ENCODE measurements at places on chromosomes 2 and 18.

- DNase-seq, result no peak
These were observed 417.5 kb upstream of the MYT1L start for GRCh38 chr2:2748399-2749205.

DNA sequence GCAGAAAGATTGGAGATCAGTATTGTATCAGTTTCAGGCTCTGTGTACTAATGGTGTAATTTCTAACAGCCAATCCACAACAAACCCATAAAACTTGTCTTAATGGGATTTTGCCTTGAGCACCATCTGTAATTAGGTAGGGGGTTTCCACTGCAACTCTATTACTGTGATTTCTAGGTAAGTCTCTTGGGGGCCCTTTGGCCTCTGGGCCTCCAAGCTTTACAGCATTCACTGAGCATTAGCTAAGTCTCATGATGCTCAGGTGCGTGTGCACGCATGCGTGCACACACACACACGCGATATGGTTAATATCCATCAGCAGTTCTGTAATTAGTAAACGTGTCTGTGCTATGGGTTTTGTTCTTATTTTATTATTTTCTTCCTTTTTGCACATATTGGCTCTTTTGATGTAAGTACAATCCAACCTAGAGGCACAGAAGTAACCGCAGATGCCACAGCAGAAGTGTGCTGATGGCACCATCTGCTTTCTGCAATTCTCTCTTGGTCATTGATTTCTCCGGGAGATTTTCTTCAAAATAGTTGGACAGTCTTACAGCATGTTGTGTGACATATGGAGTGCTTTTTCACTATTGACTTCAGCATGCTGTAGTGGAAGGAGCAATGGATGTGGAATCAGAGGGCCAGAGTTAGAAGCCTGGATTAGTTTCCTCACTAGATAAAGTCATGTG lies 592.0 kb downstream of the LRRTM4 start:
- DNase-seq, result no peak

DNA sequence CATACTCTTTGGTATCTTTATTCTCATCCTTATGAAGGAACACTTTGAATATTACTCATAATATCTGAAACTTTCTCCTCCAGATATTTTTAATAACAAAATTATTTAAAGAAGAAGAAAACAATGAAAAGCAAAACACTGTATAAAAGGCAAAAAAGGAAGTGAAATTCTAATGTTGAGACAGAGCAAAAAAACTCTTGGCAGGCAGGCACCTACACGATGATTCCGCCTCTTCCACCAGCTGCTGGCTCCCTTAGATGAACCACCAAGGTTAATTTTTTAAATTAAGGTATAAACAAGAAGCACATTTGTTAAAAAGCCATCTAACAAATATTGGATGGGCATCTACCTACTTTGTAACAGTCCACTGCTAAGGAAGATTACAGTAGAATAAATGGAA lies 434.7 kb downstream of the EPHA4 start:
- peak; percentile 36 for DNase-seq

DNA sequence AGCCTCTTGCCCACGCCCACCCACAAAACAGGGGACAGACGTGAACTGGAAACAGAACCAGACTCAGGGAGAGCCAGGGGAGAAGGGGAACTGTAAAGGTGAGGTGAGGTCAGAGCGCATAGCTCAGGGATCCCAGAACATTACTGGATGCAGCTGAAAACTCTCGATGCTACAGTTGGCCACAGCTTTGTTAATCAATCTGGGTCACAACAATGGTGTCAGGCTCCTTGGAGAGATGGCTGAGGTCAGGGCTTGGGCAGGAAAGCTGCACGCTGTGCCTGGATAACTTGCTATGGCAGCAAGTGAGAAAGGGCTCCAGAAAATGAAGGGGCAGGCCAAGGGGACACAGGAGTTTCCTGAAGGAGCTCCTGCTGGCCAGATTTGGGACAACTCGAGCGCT lies 263.3 kb downstream of the TFCP2L1 start:
- no peak for DNase-seq

- no peak for DNase-seq
These were observed 94.4 kb downstream of the EIPR1 start for GRCh38 chr2:3283206-3283605.

- no peak for DNase-seq
These were observed 485.1 kb downstream of the THSD7B start for GRCh38 chr2:137250401-137250800.

- DNase-seq, result peak; percentile 55
These were observed 25.0 kb upstream of the RAPGEF4 start for GRCh38 chr2:172710584-172711047.

- no peak for DNase-seq
These were observed 423.0 kb downstream of the GRB14 start for GRCh38 chr2:164198256-164198655.

GRCh38 chr2:98882971-98883779 lies 52.9 kb downstream of the CRACDL start:
- no peak for DNase-seq

DNA sequence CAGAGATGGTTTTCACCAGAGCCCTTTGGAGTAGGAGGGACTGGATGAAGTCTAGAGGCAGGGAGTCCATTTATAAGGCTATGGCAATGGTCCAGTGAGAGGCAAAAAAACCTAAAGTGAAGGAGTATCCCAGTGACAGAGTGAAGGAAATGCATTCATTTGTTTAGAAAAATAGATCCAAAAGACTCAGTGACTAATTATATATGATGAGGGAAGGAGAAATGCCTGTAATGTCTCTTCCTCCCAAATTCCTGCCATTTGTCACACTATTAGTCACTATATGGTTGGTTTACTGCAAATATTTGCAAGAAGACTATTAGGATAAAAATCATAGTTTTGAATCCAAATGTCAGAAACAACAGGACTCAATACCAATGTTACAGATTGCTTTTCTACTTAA lies 104.2 kb downstream of the ZNF521 start:
- DNase-seq, result no peak

- DNase-seq, result no peak
These were observed 83.9 kb downstream of the ITSN2 start for GRCh38 chr2:24276349-24276899.

DNA sequence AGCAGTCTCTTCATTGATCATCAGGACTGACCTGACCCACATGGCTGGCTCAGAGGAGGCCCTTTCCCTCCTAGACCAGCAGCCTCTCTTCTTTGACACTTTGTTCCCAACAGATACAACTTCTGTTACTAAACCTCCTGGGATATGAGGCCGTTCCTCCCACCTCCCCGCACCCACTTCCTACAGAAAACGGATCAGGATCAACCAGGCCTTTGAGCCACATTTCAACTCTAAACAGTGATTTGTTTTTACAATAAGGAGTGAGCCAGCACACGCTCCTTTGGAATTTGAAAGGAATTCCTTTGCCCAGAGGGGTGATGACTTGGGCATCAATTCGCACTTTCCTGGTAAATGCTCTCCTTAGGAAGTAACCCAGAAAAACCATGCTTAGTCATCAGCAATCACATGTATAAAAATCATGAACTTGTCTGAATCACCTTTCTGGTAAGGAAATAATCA lies 180.4 kb downstream of the FAM124B start:
- DNase-seq, result no peak

DNA sequence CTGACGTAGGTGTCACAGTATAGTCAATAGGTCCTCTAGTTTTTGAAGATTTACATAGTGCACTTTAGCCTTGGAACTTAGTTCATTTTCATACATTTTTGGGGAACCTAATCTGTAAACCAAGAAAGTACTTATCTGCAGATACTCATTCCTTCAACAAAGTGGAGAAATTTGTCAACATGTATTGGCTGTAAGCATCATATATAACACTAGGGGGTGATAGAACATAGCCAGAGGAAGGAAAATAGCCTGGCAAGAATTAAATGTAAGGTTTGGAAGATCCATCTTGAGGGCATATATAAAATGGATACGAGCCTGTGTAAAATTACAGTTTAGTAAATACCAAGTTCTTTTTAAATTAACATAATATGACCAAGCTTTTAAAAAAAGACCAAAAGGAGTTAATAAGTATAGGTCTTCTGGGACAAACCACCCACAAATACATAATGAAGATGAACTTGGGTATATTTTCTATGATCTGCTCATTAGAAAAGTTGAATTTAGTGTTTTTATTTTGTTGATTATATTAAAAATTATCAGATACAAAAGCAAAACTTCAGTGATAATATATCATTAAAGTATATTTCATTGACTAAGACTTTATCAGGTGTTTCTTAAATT lies 18.2 kb downstream of the RPL37A start:
- peak; percentile 70 for DNase-seq

DNA sequence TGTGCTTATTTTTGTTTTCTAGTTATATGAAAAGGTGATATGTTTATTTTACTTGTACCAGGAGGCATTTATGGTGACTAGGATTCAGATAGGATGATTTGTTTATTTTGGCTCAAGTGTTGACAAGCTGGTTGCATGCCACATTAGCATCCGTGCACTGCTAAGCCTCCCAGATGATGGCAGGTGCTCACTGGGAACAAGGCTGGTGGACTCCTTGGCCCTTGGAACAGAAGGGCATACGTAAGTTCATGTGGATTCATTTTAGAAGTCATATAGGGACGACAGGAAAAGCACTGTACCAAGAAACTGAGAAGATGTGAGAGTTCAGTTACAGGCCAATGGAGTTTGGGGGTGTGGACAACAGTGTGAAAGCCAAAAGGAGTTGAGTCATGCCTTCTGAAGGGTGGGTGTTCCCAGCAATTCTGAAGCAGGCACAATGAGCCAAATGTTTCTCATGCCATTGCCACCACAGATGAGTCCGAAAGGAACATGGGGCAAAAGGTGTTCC lies 166.2 kb downstream of the PHLPP1 start:
- no peak for DNase-seq

GRCh38 chr18:8756571-8756970 lies 51.2 kb downstream of the MTCL1 start:
- DNase-seq, result no peak

GRCh38 chr18:13455471-13455870 lies 236.9 kb downstream of the LDLRAD4 start:
- DNase-seq, result no peak

DNA sequence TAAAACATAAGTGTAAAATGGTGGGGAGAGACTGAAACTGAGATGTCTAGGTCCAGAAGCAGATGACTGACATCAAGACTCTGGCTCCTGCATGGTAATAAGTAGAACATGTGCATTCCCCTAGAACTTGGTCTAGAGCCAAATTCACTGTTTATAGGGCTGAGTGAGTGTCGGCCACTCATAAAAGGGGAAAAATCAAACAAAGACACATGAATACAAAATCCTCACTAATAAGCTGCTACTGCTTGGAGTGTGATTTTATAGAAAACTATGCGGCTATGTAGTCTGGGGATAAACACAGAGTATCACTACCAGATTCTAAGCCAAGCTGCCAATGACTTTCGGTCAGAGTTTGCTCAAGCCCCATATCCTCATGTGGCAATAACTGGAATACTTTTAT lies 1080.8 kb upstream of the DDX18 start:
- no peak for DNase-seq

- DNase-seq, result peak; percentile 5
These were observed 345.5 kb downstream of the SETBP1 start for GRCh38 chr18:45026162-45026561.

- no peak for DNase-seq
These were observed 91.0 kb upstream of the FZD5 start for GRCh38 chr2:207860685-207861084.

GRCh38 chr2:168314236-168314635 lies 66.8 kb upstream of the STK39 start:
- DNase-seq, result no peak

GRCh38 chr2:83850071-83850725 lies 608.9 kb downstream of the SUCLG1 start:
- no peak for DNase-seq

DNA sequence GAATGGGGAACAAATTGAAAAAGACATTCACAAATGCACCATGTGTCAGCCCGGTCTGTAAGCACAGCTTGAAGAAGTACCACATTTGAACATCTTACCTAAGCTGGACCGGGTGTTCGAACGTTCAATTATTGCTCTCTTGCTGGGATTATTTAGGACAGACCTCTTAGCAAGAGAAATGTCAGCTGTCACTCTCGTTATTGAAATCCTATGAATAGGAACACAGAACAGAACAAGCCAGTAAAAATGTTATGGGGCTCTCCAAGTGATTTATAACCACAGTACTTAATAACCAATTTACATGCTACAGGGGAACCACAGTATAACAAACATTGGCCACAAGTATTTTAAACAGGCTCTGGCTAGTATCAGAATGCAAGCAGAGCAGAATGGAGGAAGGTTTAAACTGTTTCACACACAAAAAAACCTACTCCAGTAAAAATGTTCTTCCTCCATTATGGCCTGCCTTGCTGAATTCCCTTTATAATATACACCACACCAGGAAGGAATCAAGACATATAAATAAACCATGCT lies 32.5 kb upstream of the ARL5A start:
- no peak for DNase-seq

GRCh38 chr2:128797533-128797932 lies 478.9 kb upstream of the HS6ST1 start:
- DNase-seq, result no peak

DNA sequence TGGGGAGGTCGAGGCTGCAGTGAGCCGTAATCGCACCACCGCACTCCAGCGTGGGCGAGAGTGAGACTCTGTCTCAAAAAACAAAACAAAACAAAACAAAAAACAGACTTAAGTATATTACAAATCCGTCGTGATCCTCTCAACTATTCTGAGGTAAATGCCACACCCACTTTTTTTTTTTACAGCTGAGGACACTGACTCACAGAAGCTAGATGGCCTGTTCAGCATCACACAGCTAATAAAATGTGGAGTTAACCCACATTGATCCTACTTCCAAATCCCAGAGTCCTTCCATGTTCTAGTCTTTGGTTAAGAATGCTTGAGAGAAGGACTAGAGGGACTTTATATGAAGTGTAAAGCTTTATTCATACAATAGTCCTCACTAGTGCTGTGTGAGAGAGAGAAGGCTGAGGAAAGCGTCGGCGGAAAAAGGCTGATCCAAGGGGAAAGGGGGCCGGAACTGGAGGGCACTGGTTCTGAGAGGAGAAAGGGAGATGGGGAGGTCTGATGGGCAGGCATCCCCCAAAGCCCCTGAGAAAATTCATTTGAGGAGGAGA lies 627 bp downstream of the RNF25 start:
- peak; percentile 41 for DNase-seq

DNA sequence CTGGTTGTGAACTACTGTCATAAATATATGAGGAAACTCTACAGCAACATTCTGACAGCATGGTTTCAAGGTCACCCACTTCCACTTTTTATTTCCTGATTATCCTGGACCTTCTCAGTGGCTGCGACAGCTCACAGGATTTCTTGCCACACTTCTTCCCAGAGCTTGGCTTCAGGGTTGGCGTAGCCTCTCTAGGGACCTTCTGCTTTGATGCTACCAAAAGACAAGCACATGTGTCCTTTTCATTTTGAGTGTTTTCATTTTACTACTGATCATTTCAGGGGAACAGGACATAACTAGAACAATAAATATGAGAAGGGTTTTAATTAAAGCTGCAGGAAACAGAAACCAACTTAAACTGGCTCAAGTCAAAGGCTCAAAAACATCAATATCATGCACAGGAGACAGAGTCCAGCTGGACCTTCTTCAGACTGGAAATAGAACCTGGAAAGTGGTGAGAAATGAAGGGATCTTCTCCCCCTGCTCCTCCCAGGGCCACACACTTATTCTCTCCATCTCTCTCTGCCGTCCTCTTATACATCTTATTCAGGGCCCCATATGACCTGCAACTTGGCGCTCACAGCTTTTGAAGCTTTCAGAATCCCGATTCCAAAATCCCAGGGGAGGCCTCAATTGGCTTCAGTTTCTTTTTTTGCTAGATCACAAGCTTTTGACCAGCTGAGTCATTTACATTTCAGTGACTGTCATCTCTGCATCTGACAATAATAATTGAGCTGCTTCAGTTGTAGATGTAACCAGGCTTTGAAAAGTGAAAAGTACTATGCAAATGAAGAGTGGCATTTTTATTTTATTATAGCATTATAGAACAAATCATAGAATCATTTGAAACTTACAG lies 9.7 kb downstream of the VIT start:
- no peak for DNase-seq
